ENCODE measurements at places on chromosomes 1 and 21. TPM values are rescaled to one million over a fixed set of nuclear protein-coding genes. Genes with fewer than 3 reads are reported as not detected.

Gene OR10Z1
- total RNA-seq = not detected

Gene SAMSN1
- 9.4 TPM for total RNA-seq

Gene COL11A1
- 2.3 TPM for total RNA-seq

Gene RNF2
- total RNA-seq = 26.3 TPM

Gene NBPF4
- not detected for total RNA-seq

Gene FHAD1
- total RNA-seq = 0.91 TPM

Gene MIS18A
- 16.2 TPM for total RNA-seq

Gene OR2L5
- total RNA-seq = not detected

Gene C1orf122
- 21.1 TPM for total RNA-seq

Gene LCE2A
- total RNA-seq = not detected

Gene KIRREL1
- 41.5 TPM for total RNA-seq

Gene OR14K1
- total RNA-seq = not detected

Gene TRIM58
- total RNA-seq = 0.32 TPM

Gene TMEM269
- total RNA-seq = not detected
